Right ventricle myocardium inferior (tissue), 1 donor: ENCODE measurements at places on chromosomes 11 and 22. TPM values are rescaled to one million over a fixed set of nuclear protein-coding genes. Genes with fewer than 3 reads are reported as not detected.

Gene PRG3
- not detected for total RNA-seq

Gene SYT7
- total RNA-seq: 28.2 TPM

Gene PDGFB
- 19.7 TPM for total RNA-seq

Gene KCNE3
- total RNA-seq: 2.9 TPM

Gene RAB36
- 0.54 TPM for total RNA-seq

Gene SAA2
- 1.8 TPM for total RNA-seq

Gene RFPL3
- total RNA-seq: not detected

Gene SLC6A5
- not detected for total RNA-seq

Gene TREH
- not detected for total RNA-seq

Gene GRM5
- not detected for total RNA-seq

Gene TMEM191B
- total RNA-seq: 1.0 TPM

Gene ANKK1
- not detected for total RNA-seq

DNA sequence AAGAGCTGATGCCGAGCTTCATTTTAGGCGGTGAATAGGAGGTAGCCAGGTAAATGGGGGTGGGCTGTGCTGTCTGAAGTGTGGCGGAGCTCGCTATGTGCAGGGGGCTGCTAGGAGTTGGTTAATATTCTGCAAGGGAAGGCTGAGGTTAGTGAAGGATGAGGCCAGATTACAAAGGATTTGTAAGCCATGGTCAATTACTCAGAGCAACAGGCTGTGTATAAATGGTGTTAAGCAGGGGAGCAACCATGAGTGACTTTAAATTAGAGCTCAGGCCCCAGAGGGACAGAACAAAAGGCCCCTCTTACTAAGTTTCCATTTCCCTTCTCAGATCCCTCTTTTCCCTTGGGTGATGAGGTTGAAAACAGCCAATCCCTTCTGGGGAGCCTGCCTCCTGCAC is 7.3 kb upstream of the MCAM start:
- peak; percentile 0 for DNase-seq

GRCh38 chr11:33500332-33500731 is 200.3 kb downstream of the C11orf91 start:
- no peak for DNase-seq

DNA sequence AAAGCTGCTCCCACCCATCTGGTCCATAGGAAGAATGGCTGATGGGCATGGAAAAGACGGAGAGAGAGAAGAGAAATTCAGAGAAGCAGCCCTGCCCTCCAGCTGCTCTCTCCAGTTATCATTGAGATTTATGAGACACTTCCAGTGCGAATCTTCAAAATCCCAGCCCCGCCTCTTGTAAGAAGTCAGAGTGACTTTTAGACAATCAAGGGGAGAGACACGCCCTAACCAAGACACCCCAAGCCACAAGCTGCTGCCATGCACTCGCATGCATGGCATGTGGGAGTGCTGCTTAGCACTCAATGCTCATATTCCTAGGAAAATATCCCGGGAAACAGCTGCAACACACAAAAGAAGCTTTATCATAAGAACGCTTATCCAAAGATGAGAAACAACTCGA is 110.6 kb upstream of the BID start:
- DNase-seq: no peak

GRCh38 chr11:86993031-86993430 is 37.8 kb upstream of the FZD4 start:
- no peak for DNase-seq

- DNase-seq: no peak
These were observed 240.1 kb downstream of the ST3GAL4 start for GRCh38 chr11:126595560-126595959.

GRCh38 chr11:19574916-19575315 is 137.7 kb upstream of the NAV2 start:
- no peak for DNase-seq

GRCh38 chr11:73072935-73073481 is 69.1 kb downstream of the FCHSD2 start:
- no peak for DNase-seq

DNA sequence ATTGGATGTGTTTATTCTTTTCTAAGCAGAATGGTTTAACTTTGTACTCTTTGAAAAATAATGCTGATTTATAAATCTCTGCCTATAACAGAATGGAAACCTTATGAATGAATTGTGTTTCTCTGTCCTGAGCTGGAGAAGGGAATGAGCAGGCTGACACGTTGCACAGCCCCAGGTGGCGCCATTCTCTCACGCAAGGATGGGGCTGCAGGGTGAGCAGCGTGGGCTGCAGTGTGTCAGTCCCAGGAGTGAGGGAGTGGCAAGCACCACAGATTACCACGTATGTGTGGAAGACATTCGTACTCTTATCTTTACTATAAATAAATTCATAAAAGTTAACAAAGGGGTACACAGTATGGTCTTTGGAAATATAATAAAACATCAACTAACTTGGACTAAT is 33.4 kb downstream of the FDX1 start:
- peak; percentile 76 for DNase-seq

GRCh38 chr22:44063462-44064371 is 39.6 kb downstream of the PARVB start:
- peak; percentile 64 for DNase-seq

DNA sequence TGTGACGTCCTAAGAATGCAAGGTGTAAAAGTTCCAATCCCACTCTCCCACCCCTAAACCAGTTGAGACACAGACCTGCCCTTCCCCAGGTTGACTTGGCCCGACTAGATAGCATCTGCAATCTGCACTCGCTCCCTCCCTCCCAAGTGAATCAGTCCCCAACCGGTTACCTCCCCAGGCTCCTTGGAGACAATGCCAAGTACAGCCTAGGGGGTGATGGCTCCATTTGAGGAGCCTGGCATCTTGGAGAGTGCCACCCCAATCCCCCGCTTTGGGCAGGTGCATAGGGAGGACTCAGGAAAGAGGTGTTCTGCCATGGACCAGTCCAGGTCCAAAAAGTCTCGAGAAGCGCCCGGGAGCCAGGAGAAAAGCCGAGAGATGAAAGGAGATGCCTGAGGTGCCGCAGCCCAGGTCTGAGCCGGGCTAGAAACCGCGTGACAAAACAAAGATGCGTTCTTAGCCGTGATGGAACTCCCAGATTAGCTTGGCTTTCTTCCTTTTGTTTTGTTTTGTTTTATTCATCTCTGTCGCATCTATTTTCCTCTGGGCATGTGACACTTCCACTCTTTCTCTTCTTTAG is 18.7 kb upstream of the SNX32 start:
- no peak for DNase-seq

- no peak for DNase-seq
These were observed 18.8 kb upstream of the MS4A8 start for GRCh38 chr11:60680455-60681119.

- no peak for DNase-seq
These were observed 26.1 kb upstream of the ZNRF3 start for GRCh38 chr22:28857288-28857687.

DNA sequence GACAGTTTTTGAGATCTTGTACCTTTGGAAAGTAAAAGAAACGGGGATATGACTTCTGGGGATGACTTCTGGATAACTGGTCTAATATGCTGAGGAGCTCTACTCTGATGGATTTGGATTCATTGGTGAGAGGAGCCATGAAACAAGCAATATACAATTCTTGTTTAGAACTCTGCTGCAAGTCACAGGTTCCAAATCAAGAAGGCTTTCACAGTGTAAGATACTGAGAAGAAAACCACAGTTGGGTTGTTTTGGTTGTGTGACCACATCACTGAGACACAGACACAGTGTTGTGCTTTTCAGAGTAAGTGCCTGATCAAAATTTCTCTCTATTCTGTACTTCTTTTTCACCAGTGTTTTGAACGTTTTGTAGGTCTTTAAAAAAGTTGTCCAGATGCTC is 13.1 kb upstream of the UCP2 start:
- no peak for DNase-seq

- DNase-seq: no peak
These were observed 14.8 kb downstream of the LMO2 start for GRCh38 chr11:33877038-33877437.

DNA sequence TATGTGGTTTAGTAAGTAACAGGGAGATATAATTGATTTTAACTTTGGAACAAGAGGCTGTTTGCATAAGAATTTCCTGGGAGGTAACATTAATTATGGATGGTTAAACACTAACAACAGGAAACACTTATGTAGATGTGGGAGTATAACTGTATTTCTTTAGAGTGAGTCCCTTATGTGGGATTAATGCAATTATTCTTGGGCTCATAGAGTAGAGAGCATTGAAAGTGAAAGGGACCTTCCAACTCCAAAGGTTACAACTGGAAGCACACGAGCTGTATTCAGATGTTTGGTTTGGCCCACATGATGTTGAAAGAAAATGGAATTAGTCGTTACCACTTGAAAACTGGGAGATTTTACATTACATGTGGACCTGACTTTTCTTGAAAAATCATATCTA is 53.5 kb downstream of the BBOX1 start:
- DNase-seq: no peak

DNA sequence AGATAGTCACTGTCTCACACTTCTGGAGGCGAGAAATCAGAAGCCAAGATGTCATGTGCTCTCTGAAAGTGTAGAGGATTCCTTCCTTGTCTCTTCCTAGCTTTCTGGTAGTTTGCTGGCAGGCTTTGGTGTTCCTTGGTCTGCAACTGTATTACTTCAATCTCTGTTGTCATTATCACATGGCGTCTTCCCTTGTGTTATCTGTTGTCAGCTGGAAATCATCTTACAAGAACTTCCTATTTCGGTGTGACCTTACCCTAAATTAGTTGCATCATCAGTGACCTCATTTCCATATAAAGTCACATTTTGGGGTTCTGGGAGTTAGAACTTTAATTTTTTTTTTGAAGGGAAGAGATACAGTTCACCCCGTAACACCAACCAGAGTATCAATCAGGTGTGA is 3.3 kb upstream of the LIN7C start:
- DNase-seq: no peak

- no peak for DNase-seq
These were observed 2.0 kb downstream of the FIBIN start for GRCh38 chr11:26995701-26996460.

DNA sequence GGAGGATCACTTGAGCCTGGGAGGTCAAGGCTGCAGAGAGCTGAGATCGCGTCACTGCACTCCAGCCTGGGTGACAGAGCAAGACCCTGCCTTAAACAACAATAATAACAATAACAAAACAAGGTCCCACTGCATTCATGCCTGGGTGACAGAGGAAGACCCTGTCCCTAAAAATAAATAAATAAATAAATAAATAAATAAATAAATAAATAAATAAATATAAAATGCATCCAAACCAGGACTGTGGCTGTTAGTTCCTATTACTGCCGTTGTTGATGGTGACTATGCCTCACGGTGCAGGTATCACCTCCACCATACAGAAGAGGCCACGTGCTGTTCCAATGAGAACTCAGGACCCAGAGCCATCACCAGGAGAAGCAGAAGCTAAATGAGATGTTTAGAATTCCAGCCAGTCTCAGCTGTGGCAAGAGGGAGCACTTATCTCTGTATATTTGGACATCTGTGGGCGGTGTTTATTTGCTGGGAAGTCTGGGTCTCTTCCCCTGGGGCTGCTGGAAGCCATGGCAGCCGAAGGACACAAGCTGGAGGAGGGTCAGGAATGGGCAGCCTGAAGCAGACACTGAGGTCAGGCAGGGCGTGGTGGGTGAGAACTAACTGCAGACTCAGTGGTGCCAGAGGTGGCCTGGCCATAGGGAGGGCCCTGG is 21.6 kb downstream of the C11orf86 start:
- DNase-seq: peak; percentile 37

GRCh38 chr11:122304306-122304705 is 188.3 kb upstream of the BLID start:
- DNase-seq: no peak

DNA sequence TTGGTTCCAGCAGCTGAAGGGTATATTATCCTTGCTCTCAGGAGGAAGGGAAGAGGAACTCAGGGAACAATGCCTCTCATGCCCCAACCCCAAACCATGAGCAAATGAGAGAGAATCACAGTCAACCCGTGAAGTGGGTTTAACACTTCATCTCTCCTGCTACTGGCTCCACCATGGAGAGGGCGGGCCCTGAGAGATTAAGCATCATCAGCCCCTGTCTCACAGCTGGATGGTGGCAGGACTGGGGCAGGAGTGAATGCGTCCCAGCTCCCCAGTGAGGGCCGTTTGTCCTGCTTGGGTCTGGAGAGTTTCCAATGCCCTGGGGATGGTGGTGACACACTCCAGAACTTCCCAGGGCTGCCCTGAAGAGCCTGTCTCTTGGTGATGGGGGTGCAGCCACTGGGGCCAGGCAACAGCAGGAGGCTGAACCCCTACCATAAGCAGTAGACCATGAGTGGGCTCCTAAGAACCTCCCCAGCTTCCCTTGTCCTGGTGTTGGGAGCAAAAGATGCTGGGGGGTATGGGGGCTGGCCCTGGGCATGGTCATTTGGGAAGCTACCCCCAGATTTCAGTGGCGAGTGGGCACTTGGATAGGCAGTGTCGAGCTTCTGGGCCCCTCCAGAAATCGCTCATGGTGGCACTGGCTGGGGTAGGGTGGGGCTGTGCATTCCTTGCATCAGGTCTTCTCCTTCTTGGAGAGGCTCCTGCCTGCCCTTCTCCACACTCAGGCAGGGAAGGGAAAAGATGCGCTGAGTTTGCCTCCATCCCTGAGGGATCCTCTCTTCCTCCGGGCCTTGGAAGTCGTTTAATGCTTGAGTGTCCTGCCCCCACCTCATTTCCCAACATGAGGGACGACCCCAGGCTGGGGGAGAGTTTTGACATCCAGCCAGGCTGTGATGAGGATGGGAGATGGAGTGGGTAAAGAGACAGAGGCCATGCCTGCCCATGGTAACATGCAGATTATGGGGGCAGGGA is 157.5 kb downstream of the ST3GAL4 start:
- DNase-seq: no peak

DNA sequence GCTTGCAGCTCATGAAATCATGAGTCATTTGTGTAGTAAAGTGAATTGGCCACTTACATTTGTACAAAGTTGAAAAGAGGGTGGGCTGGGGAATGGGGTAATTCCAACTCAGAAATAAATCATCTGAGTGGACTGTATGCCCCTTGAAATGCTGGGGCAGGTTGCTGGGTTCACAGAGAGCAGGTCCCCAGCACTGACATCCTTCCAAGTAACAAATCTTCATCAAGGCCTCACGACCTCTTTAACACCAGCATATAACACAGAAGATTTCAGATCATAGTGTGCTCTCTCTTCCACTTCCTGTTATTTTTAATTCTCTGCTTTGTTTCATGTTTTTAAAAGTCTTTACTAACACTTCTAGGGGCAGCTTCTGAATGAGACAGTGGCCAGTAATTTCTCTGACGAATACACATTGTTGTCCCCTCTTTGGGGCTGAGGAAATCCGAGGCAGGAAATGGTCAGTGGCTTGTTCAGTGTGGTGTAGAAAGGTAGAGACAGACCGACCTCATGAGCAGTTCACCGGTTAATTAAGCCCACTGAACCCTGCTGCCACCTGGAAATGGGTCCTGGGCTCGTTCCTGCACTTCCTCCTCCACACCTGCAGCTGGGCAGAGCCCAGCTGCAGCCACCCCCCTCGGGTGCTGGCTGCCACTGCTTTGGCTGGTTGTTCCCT is 127.7 kb downstream of the MAML2 start:
- no peak for DNase-seq
